ENCODE measurements at places on chromosomes 1 and 21. TPM values are rescaled to one million over a fixed set of nuclear protein-coding genes. Genes with fewer than 3 reads are reported as not detected.

Gene NR5A2
- not detected for total RNA-seq

Gene TCEA3
- 8.5 TPM for total RNA-seq

Gene LMX1A
- total RNA-seq = not detected

Gene COQ8A
- 44.1 TPM for total RNA-seq

Gene PWP2
- total RNA-seq = 17.6 TPM

Gene KRTAP19-3
- not detected for total RNA-seq

Data from CD4-positive, CD25-positive, alpha-beta regulatory T cell (primary cell).